Right lobe of liver (tissue), 6 donors: ENCODE measurements at places on chromosomes 5 and 9. TPM values are rescaled to one million over a fixed set of nuclear protein-coding genes. Genes with fewer than 3 reads are reported as not detected.

DNA sequence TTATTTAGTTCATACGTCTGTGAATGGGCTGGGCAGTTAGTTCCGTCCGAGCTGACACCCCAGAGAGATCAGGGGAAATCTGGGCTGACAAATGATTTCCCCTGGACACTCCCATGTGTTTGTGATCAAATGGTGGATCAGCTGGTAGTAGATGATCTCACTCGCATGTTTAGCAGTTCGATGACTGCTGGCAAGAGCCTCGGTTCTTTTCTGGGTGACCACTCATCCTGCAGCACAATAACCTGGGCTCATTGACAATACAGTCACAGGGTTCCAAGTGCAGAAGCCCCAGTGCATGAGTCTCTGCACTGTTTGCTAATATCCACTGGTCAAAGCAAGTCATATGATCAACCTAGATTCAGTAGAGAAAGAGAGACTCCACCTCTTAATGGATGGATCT, 155.9 kb downstream of the NR2F1-AS1 start:
- no peak for DNase-seq

DNA sequence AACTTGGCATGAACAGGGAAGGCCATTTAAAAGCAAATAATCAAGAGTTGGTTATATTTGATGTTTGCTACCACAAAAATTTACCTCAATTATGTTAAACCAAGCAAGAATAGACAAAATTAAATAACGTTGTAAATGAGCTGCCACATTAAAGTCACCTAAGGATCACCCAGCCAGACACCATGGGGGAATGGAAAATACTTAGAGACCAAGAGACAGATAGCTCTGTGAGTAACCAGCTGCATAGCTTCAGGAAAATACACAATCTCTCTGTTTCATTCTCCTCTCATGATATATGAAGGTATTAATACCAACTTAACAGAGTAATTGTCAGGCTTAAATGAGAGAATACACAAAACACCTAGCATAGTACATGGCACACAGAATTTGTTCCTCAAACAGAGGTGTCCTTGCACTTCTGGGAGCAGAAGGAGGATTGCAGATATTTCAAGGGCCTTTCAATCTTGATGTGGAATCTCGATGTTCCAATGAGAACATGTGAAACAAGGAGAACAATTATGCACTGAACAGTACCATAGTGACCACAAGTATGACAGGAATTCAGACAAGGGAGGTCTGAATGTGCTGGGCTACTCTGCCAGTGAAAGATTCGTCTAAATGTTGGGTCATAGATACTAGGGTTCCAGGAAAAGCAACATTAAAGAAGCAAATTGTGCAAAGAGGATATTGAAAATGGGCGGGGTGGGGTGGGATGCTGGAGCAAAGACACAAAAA, 18.6 kb downstream of the JAKMIP2 start:
- no peak for DNase-seq

The NTNG2 gene
- 0.16 TPM for total RNA-seq

The NAIP gene
- 15.2 TPM for total RNA-seq

GRCh38 chr5:101677961-101678360, 618.1 kb downstream of the SLCO4C1 start:
- no peak for DNase-seq

DNA sequence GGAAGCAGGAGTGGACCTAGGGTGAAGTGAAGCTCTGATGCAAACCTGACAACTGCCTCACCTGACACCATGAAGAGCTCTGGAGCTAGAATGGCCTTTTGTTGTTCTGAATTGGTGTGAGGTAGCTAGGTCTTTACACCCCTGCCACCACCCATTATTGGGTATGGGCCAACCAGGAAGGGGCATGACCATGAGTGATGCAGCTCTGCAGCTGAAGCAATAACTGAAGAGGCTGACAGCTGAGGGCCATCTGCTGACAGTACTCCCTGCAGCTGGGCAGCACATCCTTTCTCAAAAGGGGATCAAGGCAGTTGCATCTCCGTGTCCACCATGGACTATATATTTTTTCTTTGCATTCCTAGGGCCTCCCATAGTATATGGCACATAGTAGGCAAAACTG, 87.0 kb upstream of the TLE1 start:
- DNase-seq, result no peak

DNA sequence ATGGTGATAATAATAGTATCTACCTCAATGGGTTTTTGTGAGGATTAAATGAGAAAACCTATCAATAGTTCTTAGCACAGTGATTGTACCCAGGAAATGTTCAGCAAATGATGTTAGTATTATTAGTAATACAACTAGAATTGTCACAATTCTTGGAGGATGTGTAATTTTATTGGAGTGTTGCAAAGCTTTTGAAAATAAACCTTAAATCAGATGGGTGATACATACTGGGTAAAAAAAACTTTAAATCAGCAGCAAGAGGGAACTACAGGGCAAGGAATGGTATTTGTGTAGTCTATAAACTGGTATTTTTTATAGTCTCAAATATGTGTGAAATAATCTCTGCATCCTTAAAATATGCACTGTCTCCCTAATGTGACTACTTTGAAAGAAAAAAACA, 371.6 kb downstream of the PIK3R1 start:
- no peak for DNase-seq

GRCh38 chr9:35271637-35272036, 109.8 kb downstream of the UNC13B start:
- no peak for DNase-seq

DNA sequence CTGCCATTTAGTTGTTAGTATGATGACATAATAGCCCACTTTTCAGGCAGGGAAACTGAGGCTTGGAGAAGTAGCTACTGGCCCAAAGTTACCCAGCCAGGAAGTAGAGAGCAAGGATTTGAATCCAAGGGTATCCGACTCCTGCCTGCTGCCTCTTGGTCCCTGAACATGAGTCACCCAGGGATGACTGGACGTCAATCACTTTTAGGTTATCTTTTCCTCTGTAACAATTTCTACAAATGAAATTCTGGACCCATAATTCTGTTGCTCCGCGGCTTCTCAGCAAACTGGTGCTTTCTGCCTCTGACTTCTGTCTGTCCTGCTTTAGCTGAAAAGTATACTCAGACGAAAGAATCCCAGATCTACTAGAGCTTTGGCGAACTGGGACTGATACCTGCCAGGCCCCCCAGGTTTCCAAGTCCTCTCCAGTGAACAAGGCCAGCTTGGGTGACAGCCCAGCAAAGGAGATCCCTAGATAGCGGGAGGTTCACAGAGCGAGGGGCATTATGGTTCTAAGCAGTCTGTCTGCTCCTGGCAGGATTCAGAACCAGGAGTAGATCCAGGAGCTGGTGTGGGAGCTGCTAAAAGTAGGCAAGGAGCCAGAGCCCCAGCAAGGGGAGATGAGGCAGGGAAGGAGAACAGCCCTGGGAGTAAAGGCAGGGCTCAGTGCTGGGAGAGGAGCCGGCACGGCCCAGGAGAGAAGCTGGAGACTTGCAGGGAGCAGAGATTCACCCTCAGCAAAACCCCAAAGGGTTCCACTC, 20.6 kb downstream of the OLFML2A start:
- no peak for DNase-seq

GRCh38 chr5:7683753-7684152, 167.2 kb downstream of the CFAP90 start:
- no peak for DNase-seq

DNA sequence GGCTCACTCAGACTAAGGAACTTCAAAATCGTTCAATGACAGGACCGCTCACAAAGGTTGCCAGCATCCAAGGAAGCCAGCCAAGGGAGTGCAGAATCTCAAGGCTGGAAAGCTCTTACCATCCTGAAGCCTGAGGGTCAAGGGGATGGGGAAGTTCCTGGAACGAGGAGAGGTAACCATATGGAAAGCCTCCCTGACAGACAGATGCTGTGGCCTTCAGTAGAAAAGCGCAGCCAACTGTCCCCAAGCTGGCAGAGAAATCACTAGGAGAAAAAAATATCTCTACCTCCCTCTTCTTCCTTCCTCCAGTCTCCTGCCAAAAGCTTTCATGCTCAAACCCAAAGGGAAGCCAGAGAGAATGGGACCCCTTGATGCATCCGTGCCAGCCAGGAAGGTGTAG, 90.5 kb upstream of the RANBP3L start:
- DNase-seq, result no peak

- DNase-seq, result no peak
Observed at GRCh38 chr5:78841767-78842166, 143.3 kb downstream of the ARSB start.

DNA sequence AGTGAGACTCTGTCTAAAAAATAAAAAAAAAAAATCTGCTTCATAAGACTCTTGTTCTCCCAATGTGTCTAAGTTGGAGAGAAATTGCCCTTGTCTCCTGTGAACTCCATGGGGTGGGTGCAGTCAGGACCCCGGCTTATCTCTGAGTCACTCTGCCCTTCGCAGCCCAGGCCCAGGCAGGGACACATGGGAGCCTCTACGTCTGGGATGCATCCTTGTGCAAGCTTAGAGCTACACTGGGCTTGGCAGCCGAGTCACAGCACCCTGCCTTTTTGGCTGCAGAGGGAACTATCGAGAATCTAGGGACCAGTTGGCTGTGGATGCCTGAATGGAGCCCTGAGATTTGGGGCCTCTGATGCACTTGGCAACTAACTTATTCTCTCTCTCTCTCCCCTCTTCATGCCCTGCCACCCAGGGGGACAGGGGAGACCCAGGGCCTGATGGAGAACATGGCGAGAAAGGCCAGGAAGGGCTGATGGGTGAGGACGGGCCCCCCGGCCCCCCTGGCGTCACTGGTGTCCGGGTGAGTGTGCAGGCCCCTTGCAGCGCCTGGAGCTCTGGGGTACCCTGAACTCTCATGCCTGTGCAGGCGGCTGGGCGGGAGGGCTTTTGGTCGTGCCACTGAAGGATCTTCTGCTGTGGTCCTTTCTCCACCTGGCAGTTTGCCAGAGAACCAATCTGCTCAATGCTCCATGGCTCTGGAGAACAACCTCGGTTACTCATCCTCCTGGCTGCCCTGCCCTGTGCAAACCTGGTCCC, 47.5 kb upstream of the ORM1 start:
- no peak for DNase-seq

DNA sequence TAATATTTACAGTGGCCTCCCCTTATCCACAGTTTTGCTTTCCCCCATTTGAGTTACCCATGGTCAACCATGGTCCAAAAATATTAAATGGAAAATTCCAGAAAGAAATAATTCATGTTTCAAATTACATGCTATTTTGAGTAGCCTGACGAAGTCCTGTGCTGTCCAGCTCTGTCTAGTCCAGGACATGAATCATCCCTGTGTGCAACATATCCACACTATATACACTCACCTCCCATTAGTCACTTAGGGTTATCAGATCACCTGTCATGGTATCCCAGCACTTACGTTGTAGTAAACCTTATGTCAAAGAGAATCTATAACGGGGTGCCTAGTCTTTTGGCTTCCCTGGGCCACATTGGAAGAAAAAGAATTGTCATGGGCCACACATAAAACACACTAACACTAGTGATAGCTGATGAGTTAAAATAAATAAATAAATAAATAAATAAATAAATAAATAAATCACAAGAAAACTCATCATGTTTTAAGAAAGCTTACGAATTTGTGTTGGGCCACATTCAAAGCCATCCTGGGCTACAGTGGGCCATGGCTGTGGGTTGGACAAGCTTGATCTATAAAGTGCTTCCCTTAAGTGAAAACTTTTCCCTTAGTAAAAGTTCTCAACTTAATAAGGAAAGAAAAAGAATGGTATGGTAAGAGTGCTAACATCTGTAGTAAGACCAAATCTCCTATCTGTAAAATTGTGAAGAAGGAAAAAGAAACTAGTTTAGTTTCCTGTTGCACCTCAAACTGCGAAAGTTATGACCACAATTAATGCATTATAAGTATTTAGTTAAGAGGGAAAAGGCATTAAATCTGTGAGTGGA, 15.9 kb upstream of the OMD start:
- no peak for DNase-seq

DNA sequence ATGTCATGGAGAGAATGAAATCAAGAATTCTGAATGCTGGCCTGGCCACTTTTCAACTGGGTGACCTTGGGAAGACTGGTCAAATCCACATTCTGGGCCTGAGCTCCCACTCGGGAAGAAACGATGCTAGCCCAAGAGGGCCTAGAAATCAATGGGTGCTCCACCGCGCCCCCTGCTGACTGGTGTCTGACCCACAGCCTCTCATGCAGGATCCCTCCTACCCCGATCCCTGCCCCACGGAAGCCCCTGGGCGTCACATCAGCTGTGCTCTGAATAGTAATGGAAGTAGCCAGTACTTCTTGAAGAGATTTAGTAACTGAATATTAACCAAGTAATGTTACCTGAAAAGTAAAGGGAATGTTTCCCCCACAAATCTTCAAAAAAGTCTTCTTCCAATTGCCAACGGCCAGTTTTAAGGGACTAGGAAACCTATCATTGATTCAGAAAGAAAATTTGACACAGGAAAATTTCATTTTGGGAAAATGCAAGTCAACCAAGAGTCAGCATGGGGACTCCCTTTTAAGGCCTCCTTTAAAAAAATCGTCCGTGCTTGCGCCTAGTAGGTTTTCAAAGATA, 43.9 kb downstream of the CRB2 start:
- no peak for DNase-seq

GRCh38 chr5:154483654-154484392, 5.8 kb upstream of the HAND1 start:
- no peak for DNase-seq

DNA sequence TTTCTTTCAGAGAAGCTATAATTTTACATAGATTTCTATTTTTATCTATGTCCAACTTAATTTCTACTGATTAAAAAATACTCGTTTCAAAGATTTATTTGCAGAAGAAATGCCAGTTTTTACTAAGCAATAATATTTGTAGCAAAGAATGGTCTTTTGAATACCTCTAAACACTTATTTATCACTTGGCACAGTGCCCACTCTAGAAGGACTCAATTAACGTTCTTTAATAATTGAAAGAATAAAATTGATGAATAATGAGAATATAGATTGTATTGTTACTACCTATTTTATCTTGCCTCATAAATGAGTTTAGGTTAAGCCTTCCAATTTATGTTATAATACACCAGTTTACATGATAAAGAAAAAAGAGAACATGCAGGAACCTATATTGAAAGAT, 889.7 kb upstream of the CDH9 start:
- DNase-seq, result no peak

DNA sequence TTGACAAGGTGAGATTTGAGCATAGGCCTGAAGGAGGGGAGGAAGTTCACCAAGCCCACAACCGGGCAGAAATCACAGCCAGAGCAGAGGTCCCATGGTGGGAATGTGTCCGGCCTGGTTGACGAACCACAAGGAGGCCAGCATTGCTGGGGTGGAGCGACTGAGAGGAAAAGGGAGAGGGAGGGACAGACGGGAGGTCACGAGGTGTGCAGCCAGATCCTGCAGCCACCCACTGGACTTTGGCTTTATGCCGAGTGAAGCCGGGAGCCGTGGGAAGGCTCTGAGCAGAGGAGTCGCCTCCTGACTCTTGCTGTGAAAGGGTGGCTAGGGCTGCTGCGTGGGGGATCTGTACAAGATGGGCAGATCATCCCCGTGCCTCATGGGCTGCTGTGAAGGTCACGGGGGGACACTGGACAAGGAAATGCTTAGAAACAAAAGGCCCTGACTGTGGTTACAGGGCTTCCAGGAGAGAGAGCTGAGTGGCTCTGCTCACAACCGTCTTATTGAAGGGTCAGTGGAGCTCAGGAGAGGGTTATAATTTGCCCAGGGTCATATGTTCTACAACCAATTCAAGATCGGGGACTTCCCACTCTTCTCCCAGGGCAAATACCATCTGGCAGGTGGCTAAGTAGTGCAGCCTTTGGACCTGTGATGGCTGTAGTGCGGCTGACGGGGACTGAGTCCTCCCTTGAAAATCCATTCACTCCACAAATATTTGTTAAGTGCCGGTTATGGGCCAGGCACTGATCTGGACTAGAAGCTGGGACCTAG, 15.6 kb upstream of the CD74 start:
- DNase-seq, result peak; percentile 86
